T-cell (primary cell): ENCODE measurements at places on chromosomes 5 and 9. TPM values are rescaled to one million over a fixed set of nuclear protein-coding genes. Genes with fewer than 3 reads are reported as not detected.

- DNase-seq = no peak
Measured at GRCh38 chr9:96163161-96163560, 138.8 kb downstream of the HSD17B3 start.

- no peak for DNase-seq
Measured at GRCh38 chr5:141883892-141884318, 5.7 kb upstream of the PCDH1 start.

Gene GFI1B
- 0.41 TPM for total RNA-seq

Gene TRIM7
- 1.6 TPM for total RNA-seq

DNA sequence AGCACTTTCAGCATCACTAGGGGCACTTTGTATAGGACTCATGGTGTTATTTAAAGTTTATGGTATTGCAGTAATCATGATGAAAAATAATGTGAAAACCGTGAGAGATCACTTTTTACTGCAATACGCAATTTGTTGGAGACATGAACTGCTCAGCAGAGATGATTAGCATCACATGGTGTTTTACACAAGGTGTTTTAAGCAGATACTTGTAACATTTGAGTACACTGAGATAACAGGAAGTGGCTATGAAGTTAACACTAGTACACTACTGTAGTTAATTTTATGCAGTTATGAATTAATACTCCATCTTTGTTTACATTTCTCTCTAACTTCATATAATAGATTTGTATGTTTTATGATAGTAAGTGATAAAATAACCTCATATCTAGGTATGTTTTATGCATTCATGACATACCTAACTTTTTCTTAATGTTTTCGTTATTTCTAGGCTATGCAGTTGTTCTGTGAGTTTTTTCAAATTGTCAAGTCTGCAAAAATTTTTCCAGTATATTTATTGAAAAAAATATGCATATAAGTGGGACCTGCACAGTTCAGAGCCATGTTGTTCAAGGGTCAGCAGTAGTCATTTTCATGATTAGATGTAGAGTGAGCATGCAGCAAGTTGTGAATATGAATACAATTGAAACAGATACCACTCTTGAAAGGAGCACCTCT is 13.0 kb downstream of the SUB1 start:
- DNase-seq = no peak

DNA sequence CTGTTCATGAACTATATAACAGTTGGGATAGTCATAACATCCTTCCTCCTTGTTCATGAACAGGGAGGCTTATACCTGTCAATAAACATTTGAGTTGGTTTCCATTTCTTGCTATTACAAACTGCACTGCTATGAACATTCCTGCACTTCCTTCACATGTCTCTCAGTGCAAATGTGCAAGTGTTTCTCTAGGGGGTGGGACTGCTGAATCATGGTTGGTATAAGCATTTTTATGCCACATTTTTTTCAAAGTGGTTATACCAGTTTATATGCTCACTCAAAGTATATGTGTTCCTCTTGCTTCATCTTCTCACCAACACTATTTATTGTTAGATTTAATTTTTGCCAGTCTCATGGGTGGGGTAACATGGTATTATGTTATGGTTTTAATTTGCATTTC is 25.8 kb upstream of the TPD52L3 start:
- DNase-seq = no peak

DNA sequence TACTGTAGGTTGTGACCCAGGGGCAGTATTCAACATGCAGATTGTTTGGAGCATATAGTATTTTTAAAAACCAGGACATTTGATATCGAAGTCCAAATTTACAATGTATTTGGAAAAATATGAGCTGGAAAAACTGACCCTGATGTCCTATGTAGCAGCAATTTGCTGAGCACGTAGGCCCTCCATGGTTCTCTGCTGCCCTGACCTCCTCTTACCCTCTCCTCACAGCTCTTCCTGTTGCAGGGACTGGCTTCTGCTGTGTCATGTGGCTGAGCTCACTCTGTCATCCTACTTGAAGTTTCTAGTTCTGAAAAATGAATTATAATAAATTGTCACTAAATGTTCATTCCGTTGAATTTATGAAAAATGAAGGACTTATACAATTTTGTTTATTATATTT is 4.1 kb upstream of the ASPN start:
- DNase-seq = no peak

Gene COL23A1
- total RNA-seq = not detected

Gene TAF11L9
- not detected for total RNA-seq

- DNase-seq = no peak
Measured at GRCh38 chr5:153445875-153446579, 44.4 kb upstream of the GRIA1 start.

DNA sequence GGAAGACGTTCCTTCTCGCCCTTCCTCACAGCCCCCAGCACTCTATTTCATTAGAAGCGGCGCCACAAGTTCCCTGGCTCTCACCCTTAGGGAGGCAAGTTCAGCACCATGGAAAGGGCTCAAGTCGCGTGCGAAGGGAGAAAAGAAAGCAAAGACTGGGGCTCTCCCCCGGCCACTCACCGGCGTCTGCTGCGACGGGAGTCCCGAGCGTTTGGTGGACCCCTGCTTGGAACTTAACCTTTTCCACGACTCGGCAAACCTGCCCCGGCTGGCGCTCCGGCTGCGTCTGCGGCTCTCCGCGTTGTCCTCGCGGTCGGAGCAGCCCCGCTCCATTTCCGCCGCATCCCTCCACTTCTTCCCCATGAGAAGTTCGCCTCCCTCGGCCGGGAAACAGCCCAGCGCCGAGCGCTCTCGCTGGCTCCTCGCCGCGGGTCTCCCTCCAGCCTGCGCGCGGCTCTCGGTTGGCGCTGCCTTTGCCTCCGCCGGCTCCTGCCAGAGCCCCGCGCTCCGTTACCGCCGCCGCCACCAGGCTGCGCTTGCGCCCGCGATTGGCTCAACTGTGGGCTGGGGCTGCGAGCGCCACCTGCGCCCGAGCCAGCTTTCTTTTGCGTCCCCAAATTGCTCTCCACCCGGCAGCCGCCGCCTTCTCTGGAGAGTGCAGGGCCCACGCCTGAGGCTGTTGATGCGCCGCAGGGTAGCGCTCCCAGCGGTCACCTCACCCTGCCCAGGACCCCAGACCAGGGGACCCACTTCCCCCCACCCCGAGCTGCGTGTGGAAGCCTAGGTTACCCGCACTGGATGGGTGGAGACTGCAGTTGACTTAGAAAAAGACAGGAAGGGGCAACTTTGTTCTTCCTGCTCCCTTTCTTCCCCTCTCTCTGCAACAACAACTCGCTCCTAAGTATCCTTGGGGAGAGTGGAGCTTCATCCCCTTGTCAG is 321.6 kb downstream of the CEMIP2 start:
- DNase-seq = no peak

GRCh38 chr5:147360816-147361215 is 126.0 kb downstream of the STK32A start:
- no peak for DNase-seq

Gene DEPDC1B
- total RNA-seq = 0.95 TPM

GRCh38 chr9:99516657-99517049 is 294.6 kb downstream of the SEC61B start:
- no peak for DNase-seq

DNA sequence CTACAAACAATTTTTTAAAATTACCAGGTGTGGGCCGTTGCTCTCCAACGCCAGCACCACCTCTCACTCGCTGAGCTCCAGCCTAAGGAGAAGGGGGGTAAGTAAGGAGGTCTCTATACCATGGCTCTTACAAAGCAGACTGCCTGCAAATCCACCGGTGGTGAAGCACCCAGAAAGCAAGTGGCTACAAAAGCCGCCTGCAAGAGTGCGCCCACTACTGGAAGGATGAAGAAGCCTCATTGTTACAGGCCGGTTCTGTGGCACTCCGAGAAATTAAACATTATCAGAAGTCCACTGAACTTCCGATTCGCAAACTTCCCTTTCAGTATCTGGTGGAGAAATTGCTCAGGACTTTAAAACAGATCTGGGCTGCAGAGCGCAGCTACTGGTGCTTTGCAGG is 46.0 kb downstream of the CDO1 start:
- no peak for DNase-seq

GRCh38 chr5:7534505-7534904 is 138.6 kb downstream of the ADCY2 start:
- DNase-seq = no peak

Gene TSSK1B
- not detected for total RNA-seq
